Fibroblast of skin of scalp (primary cell): ENCODE measurements at places on chromosomes 13 and 19.
A peak's percentile ranks its signal among the peaks of the same experiment; 100 is the strongest.

- no peak for DNase-seq
Measured at GRCh38 chr13:38803531-38803930, 116.7 kb downstream of the FREM2 start.

GRCh38 chr13:46861959-46862358 is 34.9 kb downstream of the HTR2A start:
- no peak for DNase-seq

- DNase-seq, result no peak
Measured at GRCh38 chr19:50204081-50204428, 633 bp downstream of the MYH14 start.

- DNase-seq, result no peak
Measured at GRCh38 chr19:38725469-38726283, 18.6 kb downstream of the CAPN12 start.

GRCh38 chr19:47494211-47494547 is 10.2 kb upstream of the KPTN start:
- no peak for DNase-seq

DNA sequence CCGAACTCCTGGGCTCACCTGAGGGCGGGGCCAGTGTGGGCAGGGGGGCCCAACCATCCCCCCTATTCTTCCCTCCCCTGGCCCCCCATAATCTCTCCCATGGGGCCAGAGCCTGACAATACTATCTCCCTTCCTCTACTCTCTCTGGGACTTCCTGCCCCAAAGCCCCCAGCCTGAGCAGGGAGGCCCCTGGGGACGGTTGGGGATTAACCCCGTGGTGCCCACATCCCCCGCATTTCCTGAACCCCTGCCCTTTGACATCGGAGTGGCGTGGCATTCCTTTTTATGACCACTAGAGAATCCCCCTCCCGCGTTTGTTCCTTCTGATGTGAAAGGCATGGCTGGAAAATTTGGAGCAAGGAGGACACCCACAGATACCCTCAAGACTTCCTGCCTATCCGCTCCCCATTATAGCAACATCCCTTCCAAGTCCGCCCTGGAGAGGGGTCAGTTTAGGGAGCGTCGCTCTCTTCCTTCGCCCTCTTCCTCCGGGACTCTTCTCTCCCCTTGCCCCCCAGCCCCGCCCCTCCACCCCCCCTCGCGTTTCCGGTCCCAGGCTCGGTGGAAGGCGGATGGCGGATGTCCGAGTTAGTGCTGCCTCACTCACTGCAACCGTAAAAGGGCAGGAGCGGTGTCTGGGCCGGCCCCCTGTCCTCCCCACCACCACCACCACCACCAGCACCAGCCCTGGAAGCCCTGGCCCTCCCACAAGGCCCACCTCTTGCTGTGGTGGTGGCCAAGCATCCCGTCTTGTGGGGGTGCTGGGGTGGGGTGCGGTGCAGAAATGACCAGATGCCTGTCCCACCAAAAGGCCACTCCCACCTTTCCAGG is 1.8 kb downstream of the VASP start:
- DNase-seq, result peak; percentile 84

GRCh38 chr13:39612023-39612637 is 9.1 kb upstream of the LHFPL6 start:
- peak; percentile 71 for DNase-seq

- DNase-seq, result no peak
Measured at GRCh38 chr13:46728777-46729176, 68.2 kb downstream of the ESD start.

DNA sequence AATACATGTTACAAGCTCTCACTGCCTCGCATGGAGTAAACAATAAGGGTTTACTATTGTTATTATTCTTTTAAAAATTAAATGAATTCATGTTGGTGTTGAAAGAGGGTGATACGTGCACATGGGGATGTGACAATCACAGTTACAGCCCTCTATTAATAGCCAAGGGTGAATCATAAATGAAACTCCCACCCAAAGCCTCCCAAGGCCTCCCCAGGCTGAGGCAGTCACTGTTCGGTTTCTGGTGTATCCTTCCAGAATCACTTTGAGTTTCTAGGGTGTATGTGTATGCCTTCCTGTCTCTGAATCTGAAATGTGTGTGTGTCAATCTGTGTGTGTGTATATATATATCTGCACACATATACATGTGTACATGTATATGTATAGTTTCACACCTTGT is 73.4 kb downstream of the AKAP11 start:
- DNase-seq, result no peak

DNA sequence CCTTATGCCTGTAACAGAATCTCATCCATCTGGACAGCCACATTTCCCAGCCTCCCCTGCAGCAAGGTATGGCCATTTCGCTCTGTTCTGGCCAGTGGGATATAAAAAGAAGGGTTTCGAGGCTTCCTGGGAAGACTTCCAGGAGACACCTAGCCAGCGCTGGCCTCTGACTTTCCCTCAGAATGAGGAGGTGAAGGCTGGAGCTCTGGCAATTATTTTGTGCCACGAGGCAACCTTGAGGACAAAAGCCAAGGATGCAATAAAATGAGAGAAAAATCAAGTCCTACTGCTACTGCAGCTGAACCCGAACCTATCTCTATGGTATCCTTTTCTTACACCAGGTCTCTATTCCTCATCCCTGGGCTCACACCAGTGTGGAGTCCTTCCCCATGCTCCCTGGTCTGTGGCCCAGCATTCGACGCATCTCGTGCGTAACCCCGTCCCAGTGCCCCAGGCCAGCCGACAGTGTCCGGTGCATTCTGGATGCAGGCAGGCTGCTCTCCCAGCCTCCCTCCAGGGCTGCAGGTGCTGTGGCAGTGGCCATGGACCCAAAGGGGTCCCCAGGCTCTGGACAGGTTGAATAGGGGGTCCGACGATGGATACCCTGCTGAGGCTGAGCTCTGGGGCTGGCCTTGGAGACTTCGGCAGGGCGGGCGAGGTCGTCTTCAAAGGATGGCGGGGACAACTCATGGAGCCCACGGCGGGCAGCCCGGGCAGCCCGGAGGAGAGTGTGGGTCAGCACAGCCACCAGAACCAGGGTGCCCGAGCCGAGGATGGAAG is 12.2 kb downstream of the TMEM221 start:
- no peak for DNase-seq

- no peak for DNase-seq
Measured at GRCh38 chr13:73367886-73368285, 309.1 kb downstream of the KLF5 start.

GRCh38 chr13:114005206-114005724 is 31.4 kb upstream of the C13orf46 start:
- DNase-seq, result no peak

- DNase-seq, result no peak
Measured at GRCh38 chr13:45705918-45706317, 3.8 kb downstream of the CBY2 start.

- DNase-seq, result no peak
Measured at GRCh38 chr13:75071395-75071794, 410.6 kb downstream of the TBC1D4 start.

GRCh38 chr19:16814526-16815100 is 14.6 kb upstream of the SIN3B start:
- peak; percentile 17 for DNase-seq

- DNase-seq, result no peak
Measured at GRCh38 chr13:34300559-34300958, 482.6 kb downstream of the RFC3 start.

DNA sequence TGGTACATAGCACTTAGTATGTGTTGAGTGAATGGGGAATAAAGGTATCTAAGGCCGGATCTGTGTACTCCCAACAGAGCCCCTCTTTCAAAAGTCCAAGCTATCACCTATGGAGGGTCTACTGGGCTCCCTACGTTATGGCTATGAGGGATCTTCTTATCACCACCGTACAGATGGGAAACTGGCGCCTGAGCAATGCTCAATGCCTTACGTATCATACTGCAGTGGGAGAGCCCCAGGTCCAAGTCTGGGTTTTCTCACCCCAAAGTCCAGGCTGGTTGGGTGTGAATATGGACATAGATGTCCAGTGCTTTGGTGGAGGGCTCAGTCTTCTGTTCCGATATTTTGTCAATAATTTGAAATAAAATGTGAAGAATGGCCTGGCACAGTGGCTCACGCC is 13.1 kb upstream of the GGACT start:
- DNase-seq, result no peak

- DNase-seq, result peak; percentile 26
Measured at GRCh38 chr19:13691569-13692435, 72.5 kb upstream of the MRI1 start.

- DNase-seq, result peak; percentile 38
Measured at GRCh38 chr13:41622432-41623429, 165.4 kb downstream of the RGCC start.

GRCh38 chr13:73987618-73988017 is 146.6 kb downstream of the KLF12 start:
- DNase-seq, result no peak

DNA sequence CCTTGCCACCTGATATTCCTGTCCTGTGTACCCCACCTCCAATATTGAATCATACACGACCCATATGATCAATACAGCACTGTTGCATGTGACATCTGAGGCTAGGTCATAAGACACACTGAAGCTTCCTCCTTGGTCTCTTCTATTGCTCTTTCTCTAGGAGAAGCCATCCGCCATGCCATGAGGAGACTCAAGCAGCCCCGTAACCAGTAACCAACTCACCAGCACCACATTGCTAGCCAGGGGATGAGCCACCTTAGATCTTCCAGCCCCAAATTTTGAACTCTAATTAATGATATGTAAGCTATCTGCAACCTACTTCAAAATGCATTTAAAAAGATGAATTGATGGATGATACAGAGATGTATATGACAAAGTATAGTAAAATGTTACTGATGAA is 28.6 kb downstream of the ZNF557 start:
- no peak for DNase-seq

GRCh38 chr19:4185413-4186086 is 3.1 kb downstream of the ANKRD24 start:
- DNase-seq, result no peak

GRCh38 chr13:51501096-51501495 is 48.3 kb upstream of the INTS6 start:
- no peak for DNase-seq

DNA sequence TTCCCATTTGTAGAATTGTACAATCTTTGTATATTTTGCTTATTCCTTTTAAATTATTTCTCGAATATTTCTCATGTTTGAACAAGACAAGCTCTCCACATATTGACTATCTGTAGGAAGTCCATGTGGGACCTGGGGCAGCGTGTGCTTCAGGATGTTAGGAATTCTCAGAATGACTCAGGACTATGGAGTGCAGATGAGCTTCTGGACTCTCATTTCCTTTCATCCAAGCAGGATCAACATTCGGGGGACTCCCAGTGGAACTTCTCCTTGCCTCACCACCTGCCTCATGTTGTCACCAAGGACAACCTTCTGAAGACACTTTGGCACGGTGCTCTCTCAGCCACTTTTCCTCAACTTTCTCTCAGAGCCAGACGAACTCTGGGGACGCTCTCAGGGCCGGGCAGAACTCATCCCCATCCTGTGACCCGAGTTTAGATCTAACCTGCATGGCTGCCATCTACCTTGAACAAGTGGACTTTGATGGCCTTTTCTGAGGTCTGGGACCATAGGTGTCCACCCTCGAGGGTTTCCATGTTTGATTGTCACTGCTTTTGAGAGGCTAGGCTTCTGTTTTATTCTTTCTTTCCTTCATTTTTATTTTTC is 441.7 kb downstream of the IRS2 start:
- DNase-seq, result peak; percentile 70

GRCh38 chr19:54430306-54431254 is 15.3 kb downstream of the TTYH1 start:
- DNase-seq, result peak; percentile 21

GRCh38 chr13:42707586-42707985 is 73.8 kb upstream of the FAM216B start:
- DNase-seq, result peak; percentile 79

DNA sequence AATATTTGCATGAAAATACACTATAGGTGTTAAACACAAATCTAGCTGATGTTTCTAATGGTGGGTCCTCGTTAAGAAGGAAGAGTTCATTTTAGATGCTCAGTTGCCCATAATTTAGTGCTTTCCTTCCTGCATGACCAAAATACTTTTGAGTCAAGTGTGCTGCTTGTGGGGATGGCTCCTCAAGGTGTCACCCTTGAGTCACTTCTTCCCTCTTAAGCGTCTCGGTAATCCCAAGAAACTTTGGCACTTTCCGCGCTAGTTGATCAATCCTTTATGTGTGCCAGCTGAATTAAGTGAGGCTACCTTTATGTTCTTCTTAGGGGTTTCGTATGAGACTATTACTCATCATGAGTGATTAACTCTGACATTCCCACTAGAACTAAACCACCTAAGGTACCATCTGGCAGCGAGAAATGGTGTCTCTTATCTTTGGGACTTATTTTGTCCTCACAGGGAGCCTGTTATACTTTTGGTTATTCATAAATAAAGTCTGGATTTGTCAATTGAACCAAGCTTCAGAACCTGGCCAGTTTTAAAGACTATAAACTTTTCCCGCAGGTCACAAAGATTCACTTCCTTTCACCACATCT is 106.8 kb downstream of the NHLRC3 start:
- DNase-seq, result peak; percentile 70

DNA sequence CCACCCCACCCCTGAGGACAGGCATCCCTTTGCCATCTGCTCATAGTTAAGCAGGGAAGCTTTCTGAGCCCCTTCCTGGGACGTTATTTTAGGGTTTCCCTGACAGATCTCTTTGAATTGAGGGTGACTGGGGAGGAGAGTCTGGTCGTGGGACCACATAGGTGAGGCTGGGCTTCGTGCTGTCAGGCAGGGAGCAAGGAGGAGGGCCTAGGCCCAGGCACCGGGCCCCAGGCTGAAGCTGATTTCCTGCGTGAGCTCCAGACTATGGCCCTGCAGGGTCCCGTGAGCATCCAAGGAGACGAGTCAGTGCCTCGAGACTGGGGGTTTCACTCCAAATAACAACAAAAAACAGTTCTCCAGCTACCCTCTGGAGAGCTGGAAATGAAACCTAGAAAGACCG is 60.4 kb downstream of the MYO9B start:
- no peak for DNase-seq

- DNase-seq, result no peak
Measured at GRCh38 chr19:18502246-18502637, 19.6 kb downstream of the ELL start.

DNA sequence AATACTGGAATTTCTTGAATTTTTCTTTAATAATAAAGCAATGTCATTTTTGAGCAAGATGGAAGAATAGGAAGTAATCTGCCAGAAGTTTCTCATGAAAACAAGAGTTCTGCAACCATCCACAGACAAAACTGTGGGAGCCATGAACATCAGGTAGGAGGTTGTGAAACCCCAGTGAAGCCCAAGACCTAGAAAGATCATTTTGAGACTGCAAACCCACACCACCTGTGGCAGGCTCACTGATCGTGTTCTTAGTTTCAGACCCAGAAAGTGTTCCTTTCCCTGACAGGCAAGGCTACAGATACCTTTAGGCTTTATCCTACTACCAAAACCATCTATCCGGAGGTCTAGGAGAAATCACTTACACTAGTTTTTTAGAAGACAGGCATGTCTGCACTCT is 2189.8 kb upstream of the PCDH20 start:
- DNase-seq, result no peak

GRCh38 chr13:37905736-37906135 is 36.2 kb upstream of the TRPC4 start:
- DNase-seq, result peak; percentile 26

GRCh38 chr19:30167976-30168635 is 204.1 kb upstream of the ZNF536 start:
- DNase-seq, result no peak
